ENCODE measurements at places on chromosomes 5 and 9.

DNA sequence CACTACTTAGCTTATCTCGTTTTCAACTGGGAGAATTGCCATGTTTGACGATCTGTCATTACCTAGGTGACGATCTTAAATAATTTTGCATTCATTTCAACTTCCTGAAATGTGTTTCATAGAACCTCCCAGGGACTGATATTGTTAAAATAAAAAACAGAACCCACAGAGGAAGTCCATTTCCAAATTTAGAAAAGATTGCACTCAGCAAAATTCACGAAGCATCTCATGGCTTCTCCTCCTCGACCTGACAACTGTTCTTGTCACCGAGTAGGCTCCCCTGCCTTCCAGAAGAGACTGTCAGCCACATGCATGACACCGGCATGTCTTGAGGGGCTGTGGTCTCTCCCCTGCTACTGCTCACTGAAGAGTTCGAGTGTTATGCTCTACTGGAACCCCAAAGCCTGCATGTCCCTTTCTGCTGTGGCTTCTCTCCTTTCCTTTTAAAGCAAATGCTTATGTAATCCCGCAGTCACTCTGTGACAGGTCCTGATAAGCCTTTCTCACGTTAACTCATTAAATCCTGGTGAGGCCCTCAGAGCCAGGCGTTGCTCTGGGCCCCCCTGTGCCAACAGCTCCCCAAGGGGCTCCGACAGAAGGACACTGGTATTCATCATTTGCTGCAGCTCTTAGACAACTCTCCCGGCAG, 26.8 kb upstream of the ANKRD33B start:
- no peak for DNase-seq

DNA sequence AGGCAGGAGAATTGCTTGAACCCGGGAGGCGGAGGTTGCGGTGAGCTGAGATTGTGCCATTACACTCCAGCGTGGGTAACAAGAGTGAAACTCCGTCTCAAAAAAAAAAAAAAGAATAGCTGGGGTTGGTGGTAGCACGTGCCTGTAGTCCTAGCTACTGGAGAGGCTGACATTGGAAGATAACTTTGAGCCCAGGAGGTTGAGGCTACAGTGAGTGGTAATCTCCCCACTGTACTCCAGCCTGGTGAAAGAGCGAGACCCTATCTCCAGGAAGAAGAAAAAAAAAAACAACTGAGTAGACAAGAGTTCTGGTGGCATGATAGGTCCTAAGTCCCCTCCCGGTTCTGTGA, 26.3 kb downstream of the GOLGA2 start:
- DNase-seq: no peak

GRCh38 chr5:54886866-54887265, 98.5 kb downstream of the ESM1 start:
- no peak for DNase-seq

DNA sequence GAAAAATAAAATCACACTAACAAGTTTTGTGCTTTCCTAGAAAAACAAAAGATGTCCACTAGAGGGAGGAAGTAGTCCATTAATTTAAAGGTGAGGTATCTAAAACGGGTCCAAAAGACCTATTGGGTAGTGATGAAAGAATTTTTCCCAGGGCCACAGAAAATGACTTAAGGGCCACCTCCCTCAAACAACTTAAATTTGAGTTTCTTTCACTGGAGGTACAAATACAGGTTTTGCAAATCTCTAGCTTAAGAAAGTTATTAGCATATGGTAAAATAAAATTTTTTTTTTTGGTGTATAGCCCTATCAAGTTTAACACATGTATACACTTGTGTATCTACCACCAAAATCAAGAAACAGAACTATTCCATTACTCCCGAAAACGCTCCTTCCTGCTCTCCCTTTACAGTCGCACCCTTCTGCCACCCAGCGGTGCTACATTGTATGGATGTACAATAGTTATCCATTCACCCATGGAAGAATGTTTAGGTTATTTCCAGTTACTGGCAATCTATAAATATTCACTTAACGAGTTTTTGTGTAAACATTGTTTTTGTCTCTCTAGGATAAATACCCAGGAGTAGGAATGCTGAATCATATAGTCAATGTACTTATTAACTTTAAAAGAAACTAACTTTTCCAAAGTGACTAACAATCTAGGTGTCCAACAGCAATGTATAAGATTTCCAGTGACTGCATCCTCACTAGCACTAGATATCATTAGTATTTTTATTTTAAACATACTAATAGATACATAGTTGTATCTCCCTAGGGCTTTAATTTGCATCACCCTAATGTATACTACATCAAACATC, 21.9 kb downstream of the DEPDC1B start:
- DNase-seq: peak; percentile 61

- no peak for DNase-seq
These were observed 200.9 kb downstream of the GADD45G start for GRCh38 chr9:89805571-89806292.

DNA sequence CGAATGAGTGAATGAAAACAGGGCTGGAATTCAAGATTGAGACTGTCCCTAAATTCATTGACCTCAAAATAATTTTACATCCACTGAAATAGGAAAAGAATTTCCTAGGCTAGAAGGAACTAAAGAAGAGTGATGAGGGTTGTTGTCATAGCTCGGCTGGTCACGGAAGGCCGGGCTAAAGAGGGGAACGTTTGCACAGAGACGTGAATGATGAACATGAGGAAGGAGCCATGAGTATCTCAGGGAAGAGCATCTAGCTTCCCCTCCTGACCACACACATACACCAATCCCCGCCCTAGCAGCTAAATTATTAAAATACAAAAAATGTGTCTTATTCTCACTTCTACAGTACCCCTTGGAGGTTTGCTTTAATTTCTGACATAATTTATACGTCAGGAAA, 124.4 kb upstream of the ABCA1 start:
- DNase-seq: no peak

- DNase-seq: peak; percentile 45
These were observed 140.5 kb downstream of the SCAMP1 start for GRCh38 chr5:78500871-78501270.

DNA sequence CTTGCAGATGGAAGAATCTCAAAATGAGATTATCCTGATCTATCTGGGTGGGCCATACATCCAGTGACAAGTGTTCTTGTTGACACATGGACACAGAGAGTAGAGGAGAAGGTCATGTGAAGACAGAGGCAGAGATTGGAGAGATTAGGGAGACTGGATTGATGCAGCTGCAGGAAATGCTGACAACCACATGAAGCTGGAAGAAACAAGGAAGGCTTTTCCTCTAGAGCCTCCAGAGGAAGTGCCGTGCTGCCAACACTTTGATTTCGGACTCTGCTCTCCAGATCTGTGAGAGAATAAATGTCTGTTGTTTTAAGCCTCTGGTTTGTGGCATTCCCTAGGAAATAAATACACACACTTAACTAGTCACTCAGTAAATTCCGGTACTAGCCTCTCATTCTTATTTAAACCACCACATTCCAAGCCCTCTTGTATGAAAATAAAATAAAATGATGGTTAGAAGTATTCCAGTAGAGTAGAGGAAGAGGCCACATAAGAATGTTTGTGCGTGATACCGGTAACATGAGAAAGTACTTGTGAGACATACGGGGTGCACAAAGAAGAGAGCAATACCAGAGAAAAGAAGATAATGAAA, 110.9 kb upstream of the DMAC1 start:
- DNase-seq: no peak

DNA sequence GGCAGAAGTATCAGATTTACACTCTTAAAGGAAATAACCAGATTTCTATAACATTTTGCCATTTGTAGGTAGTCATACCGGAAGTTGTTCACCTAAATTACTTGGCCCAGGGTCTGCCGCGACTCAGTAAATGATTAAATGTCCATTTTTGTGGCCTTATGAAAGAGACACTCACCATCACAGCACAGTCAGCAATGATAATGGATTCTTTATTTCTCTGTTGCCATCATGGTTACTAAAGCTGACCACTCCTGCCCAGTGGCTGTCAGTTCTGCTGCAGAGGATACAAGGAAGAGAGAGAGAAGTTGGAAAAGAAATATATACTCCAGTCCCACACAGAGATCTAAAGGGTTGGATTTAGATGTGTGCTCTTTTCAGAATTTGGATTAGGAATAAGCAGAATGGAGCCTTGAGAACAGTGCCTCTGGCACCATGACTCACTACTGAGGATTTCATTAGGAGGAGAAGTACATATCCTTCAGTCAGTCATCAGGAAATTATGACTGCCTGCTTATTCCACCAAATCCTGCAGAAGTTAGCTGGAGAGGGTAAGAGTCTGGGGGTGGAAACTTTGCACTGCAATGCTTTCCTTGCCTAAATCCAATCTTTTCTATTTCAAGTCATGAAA, 72.8 kb upstream of the EFNA5 start:
- DNase-seq: peak; percentile 84

DNA sequence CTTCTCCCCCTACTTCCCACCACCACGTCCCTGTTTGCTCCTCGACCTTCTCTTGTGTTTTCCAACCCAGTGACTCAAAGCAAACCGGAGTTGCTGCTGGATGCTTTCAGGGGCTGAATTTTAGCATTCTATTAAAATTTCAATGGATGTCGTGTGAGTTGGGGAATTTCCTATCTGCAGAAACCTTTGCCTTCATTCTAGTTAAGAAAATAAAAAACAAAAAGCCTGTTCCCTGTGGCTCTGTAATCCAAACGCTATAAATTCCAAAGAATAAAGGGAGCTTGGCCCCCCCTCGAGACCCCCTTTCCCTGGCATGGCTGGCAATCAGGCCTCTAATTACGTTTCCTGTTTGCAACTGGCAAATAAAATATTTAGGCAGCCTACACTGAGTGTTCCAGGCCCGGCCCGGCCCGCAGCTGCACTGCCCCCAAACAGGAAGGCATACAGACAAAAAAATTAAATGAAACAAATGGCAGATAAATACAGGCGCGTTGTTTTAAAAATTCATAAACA, 139.4 kb upstream of the PPP1R26 start:
- no peak for DNase-seq

DNA sequence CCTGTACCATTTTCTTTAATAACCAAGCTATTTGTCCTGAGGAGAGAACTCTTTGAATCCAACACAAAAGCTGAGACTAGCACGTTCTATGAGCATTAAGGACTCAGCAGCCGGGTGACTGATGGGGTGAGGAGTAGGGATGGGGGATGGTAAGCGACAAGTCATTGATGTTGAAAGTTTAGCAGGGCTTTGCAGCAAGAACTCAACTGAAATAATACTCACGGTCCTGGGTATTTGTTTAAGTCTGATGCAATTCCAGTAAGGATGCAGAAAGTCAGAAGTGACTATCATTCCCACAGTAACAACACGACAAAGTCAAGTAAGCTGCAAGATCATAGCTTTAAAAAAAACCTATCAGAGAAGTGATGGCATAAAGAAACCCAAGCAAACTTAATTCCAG, 131.1 kb downstream of the ACTL7B start:
- peak; percentile 81 for DNase-seq

DNA sequence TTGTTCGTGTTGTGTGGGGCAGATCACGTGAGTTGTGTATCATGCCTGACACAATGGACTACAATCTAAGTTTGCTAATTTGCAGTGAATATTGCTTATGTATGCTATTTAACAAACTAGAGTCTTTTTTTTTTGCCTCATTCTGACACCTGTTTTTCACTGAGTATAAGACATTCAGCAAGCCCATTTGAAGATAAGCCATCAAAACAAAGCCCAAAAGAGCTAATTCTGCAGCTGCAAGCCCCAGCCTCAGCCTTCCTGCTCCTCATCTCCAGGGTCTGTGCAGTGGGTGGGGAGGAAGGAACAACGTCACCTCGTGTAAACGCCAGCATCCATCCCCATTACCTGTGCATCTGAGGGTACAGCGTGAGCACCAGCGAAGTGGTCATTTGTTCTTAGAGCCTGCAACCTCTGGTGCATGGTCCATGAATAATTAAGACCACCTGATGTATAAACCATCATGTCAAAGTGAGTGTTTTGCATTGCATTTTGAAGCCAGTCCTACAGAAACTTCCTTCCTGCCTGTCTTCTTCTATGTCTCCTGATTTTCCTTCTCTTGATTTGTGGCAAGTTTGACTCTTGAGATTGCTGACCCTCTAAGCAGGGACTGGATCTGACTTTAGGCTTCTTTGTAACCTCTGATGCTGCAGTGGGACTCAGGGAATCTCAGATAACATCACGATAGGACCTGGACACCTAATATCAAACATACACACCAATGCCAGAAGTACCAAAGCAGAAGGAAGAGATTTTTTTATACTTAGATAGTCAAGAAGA, 73.2 kb downstream of the FGF1 start:
- DNase-seq: no peak

- DNase-seq: peak; percentile 90
These were observed 56.2 kb upstream of the LPAR1 start for GRCh38 chr9:111094433-111094924.

- no peak for DNase-seq
These were observed 206.2 kb downstream of the DCP2 start for GRCh38 chr5:113182658-113183344.
